Activated naive CD4-positive, alpha-beta T cell treated with anti-CD3 and anti-CD28 coated beads, Interleukin-2, amount 10 ng/mL, durations not matched to agents 7 days and 5 days (primary cell): ENCODE measurements at places on chromosomes 1 and 21.
A peak's percentile ranks its signal among the peaks of the same experiment; 100 is the strongest.

DNA sequence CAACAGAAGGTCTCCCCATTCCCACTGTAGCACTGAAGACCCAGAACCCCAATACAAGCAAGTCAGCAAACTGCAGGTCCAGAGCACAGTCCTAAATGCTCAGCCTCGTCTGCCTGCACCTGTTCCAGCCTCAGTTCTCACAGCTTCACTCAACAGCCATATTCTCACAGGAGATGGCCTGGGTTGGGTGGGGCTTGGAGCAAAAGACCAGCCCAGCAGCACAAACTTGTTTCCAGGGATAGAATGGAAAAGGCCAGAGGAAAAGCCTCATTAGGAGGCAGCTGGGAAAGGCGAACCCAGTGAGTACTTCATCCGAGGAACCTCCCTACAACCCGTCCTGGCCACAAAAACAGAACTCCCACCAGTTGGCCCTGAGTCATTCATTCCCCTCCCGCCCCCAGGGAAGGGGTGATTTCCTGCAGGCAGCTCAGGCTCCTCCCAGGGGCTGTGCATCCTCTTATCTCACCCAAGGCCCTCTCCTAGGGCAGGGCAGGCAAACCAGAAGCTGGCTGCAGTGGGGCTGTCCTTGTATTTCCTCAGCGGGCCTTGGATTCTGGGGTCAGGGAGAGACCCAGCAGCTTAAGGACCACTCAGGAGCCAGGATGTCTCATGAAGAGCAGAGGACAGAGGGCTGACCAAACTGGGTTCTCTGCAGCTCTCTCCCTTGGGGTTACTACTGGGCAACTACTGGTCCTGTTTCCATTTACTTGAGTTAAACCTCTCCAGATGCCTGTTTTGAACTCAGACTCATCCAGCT, 7.4 kb upstream of the MPL start:
- DNase-seq: peak; percentile 27

GRCh38 chr1:72241397-72241796, 40.9 kb downstream of the NEGR1 start:
- no peak for DNase-seq

- DNase-seq: no peak
Observed at GRCh38 chr1:9643351-9644256, 7.9 kb upstream of the PIK3CD start.

DNA sequence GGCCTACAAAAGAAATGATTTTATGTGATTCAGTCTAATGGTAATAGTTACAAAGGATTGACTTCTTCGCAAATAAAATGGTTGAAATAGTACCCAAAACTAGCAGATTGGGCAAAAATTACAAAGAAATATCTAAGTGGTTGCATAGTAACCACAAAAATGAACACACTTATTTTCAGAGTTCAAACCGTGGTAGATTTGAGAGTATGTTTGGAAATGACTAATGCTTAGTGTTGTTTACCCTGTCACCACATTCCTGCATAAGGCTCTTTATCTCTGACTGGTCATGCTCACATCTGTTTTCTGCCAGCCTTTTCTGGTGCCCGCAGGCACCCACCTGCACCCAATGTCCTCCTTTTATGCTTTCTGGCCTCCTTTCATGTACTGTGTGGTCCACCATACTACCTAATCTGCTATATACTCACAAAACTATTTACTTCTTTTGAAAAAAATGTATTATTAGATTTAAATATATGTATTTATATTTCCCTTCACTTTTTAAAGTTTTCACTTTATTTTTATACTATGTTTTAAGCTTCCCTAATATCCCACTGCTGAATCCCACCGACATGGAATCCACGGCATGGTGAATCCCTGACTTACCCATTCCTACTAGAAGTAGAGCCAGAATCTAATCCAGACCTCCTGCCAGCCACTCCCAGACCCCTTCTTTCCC, 30.3 kb downstream of the PTPRC start:
- DNase-seq: peak; percentile 54

DNA sequence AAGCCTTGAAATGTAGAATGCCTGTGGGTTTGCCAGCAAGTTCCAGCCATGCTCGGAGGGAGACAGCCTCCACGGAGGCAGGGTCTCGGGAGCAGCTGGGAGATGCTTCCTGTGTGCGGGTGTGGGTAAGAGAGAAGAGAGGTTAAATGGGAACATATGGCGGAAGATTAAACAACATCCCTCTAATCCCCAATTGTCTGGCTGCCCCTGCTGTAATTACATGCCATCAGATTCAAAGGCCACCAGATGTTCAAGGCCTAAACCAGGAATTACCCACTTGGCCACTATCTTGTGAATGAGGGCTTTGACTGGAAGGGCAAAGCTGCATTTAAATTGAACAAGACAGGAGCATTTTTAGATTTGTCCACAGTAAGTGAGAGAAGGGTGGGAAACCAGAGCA, 81.4 kb upstream of the BACE2 start:
- DNase-seq: no peak

DNA sequence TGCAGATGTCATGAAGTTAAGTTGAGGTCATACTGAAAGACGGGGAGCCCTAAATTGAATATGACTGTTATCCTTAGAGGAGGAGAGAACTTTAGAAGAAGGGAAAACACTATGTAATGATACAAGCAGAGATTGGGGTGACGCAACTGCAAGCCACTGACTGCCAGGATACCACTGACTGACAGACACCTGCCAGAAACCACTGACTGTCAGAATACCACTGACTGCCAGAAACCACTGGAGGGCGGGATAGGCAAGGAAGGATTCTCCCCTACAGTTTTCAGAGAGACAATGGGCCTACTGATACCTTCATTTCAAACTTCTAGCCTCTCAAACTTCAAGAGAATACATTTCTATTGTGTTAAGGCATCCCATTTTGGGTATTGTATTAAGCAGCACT, 388.7 kb downstream of the USH2A start:
- DNase-seq: no peak

GRCh38 chr1:9101510-9102146, 27.3 kb downstream of the GPR157 start:
- DNase-seq: peak; percentile 63

GRCh38 chr1:20974069-20974468, 187.0 kb upstream of the HP1BP3 start:
- DNase-seq: no peak

GRCh38 chr1:173863224-173864161, 4.3 kb downstream of the GAS5 start:
- no peak for DNase-seq

- no peak for DNase-seq
Observed at GRCh38 chr1:17567582-17567981, 28.1 kb downstream of the ARHGEF10L start.

DNA sequence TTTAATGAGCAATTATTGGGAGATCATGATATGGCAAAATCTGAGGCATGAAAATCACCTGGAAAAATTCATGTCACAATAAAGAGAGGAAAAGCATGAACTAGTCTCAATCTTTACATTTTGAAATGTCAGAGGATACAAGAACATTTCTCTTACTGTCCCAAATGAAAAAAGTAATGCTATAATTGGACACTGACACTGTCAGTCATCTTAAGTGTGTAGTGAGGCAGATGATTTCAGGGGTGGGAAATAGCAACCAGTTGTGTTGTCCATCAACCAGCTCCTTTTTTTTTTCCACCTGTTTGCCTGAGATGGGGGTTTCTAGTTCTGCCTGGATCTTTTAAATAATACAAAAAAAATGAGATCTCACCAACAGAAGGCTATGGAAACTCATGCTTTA, 646.2 kb downstream of the KCNT2 start:
- no peak for DNase-seq

- no peak for DNase-seq
Observed at GRCh38 chr1:29441916-29442668, 205.8 kb downstream of the PTPRU start.

DNA sequence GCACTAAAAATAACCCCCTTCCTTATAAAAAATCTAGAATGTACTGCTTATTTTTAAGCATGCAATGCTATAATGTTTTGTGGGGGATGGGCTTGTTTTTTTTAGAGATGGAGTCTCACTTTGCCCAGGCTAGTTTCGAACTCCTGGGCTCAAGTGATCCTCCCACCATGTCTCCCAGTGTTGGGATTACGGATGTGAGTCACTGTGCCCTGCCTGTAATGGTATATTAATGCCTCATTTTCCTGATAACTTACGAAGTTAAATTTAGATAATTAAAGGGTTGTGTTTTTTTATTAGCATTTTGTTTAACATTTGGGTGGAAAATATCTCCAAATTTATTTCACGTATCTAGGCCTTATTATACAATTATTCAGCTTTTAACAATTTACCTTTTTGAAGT, 6.5 kb downstream of the RNF11 start:
- DNase-seq: no peak

GRCh38 chr1:42961312-42962091, 2.8 kb upstream of the SLC2A1 start:
- no peak for DNase-seq

DNA sequence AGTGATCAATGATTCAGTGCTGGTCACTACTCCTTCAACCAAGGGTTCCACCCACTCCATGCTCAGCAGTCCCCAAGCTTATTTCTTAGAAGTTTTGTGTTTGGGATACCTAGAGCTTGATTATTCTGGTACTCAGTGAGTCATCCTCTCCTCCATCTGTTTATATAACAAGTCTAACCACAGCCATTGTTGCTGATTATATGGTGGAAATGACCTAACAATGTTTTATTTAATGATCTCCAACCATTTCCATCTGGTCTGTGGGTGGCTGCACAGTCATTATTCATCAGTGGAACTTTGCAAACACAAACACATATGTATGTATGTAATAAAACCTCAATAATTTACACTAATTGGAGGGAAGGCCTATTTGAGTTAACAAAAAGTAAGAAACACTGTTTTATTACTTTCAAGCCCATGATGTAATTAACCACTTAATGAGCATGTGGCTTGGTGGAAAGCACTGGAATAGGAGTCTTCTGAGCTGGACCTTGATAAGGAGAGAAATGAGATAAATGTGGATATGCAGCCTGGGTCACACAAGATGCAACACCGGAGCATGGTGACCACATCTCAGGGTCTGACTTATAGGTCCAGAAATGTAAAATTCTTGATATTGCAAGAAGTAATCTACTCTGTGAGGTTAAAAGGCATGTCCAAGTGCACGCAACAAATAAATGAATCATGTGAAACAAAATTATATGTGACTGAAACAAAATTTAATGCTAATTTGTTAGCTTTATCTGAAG, 99.0 kb upstream of the WLS start:
- DNase-seq: no peak

DNA sequence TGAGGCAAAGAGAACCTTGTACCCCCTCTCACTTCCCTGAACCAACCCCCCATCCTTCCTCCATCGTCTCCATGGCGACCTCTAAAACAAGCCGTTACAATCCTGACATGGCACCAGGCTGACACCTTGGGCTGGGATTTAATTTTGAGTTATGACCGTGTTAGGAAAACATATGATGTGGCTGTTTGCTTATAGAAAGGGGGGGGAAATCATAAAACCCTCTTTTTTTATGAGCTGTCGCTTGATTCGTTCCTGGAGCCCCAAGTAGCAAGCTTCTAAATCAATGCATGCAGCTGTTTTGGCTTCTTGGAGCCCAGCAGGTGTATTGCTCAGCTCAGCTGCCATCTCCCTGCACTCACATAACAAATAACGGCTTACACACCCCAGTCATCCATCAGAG, 301.2 kb upstream of the SPAG17 start:
- DNase-seq: no peak

DNA sequence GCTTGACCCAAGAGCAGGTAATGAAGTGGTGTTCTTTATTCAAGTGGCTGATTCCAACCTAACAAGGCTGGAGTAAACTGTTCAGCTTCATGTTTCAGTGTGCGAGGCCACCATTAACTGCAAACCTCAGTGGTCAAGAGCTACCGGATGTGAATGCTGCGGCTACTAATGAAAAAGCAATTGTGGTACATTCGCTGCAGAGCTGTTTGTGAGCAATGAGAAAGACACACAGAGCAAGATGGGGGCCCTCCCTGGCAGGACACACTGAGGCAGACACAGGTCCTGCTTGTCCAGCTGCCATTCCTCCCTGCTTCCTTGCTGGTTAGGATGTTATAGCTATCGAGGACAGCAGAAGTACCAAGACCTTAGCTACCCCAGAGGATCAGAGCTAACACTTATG, 26.1 kb downstream of the SYF2 start:
- DNase-seq: no peak

- DNase-seq: no peak
Observed at GRCh38 chr1:114094363-114094634, 59.4 kb downstream of the SYT6 start.

GRCh38 chr1:235631816-235632215, 17.8 kb downstream of the GNG4 start:
- DNase-seq: no peak

- DNase-seq: no peak
Observed at GRCh38 chr1:7149080-7149838, 364.0 kb downstream of the CAMTA1 start.

GRCh38 chr1:20848162-20848561, 61.1 kb upstream of the HP1BP3 start:
- DNase-seq: no peak

DNA sequence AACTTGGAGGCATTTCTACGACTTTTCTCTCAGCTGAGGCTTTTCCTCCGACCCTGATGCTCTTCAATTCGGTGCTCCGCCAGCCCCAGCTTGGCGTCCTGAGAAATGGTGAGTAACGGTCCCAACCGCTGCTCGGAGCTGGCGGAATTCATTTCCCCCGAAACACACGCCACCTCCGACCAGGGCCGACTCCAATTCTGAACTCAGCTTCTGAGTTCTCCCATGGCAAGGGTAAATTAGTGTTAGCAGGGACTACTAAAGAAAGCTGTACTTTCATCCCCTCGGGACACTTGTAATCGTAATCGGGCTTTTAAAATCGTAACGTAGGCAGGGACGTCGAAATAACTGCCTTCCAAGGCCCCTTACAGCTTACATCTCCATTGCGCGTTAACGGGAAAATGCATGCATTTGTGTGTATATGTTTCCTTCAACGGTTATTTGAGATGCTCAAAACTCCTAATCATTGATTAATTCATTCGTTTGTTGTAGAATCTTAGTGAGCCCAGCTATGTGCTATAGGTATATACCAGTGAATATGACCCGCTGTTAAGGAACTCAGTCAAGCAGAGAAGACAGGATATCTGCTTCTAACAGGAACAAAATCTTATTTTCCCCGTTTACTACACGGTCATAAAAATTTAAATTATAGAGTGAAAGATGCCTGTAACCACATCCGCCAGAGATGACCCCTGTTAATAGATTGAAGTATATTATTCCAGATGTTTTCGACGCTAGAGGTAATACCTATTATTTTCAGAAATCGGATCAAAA, 472 bp downstream of the DTL start:
- no peak for DNase-seq
